ENCODE measurements at places on chromosomes 2 and 18.

DNA sequence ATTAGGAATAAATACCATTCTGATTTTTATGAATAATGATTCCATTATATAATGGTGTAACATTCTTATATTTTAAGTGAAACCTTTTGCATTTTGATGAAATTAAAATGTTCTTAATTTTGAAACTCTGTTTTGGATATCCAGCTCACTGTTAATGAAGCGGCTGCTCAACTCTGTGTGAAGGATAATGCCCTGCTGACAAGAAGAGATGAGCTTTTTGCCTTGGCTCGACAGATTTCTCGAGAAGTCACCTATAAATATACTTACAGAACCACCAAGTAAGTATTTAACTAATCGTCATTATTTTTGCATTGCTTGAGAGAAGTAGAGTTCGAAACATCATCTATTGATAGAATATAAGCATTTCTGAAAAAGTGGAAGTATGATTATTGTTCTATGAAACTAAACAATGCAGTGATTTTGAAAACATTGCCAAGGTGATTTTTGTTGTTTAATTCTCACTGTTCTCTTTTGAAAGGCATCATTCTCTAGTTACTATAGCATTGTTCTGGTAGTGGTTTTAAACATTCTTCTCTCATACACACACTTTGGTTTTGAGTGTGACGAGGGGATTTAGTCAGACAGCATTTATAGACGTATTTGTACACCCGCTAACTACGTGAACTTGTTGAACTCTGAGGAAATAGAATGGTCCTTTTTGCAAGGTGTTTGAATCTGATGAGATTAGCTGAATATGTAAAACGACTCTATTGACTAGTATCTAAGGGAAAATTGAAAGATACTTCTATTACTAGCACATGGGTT lies 21.5 kb downstream of the NAB1 start:
- no peak for DNase-seq

GRCh38 chr2:219441451-219442255 lies 7.0 kb downstream of the SPEG start:
- DNase-seq: peak; percentile 44

DNA sequence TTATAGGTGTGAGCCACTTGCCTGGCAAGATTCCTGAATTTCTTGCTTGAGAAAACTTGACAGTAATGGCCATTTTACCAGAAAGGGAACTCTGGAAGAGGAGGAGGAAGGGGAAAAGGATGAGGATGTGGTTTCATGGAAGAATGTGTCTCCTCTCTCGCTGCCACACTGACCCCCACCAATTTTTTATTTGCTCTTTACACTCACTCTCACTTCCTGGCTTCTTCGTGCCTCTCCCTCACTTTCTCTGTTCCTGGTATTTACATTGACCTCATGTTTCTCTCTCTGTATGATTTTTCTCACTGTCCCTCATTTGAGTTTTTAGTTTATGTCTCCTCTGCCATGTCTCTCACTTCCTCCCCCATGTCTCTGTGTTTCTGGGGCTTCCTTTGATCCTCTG lies 134.5 kb upstream of the CAB39 start:
- DNase-seq: no peak

- no peak for DNase-seq
Observed at GRCh38 chr2:177885828-177886466, 186.6 kb downstream of the PDE11A start.

DNA sequence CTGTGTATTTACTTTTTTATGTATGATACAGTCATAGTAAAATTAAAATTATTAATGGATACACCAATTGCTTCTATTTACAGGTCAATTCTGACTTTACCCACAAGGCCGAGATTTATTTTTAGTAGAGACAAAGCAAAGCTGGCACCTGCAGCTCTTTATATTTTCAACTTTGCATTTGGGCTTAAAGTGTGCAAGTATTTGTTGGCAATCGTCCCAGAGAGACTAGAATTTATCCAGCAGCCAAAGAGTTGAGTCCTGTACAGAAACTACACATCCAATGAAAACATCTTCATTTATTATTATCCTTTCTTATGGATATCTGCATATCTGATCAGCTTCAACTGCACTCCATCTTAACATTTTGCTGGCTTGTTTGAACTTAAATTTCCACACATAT lies 485.6 kb downstream of the SOX11 start:
- no peak for DNase-seq

GRCh38 chr2:118834901-118835745 lies 12.3 kb downstream of the EN1 start:
- no peak for DNase-seq

Data from activated T-helper 1 cell treated with Interleukin-2 at 50 U/mL for 16 hours (primary cell).